ENCODE measurements at places on chromosomes 16 and 17. TPM values are rescaled to one million over a fixed set of nuclear protein-coding genes. Genes with fewer than 3 reads are reported as not detected.

PRSS33 gene
- not detected for total RNA-seq

ABCC12 gene
- total RNA-seq = not detected

NHLRC4 gene
- total RNA-seq = 13.1 TPM

ST6GALNAC2 gene
- total RNA-seq = 2.5 TPM

CDIPT gene
- 89.0 TPM for total RNA-seq

FBXW10 gene
- total RNA-seq = not detected

MYL11 gene
- total RNA-seq = 21.2 TPM

ZNF646 gene
- total RNA-seq = 17.1 TPM

TNFRSF13B gene
- not detected for total RNA-seq

KRTAP3-1 gene
- not detected for total RNA-seq

ASIC2 gene
- not detected for total RNA-seq

RMI2 gene
- 10.9 TPM for total RNA-seq

CNOT1 gene
- 73.4 TPM for total RNA-seq

CBX4 gene
- total RNA-seq = 24.7 TPM

KLHL11 gene
- 23.9 TPM for total RNA-seq

TMEM238L gene
- total RNA-seq = not detected

CA5A gene
- total RNA-seq = not detected
